ENCODE measurements at places on chromosomes 11 and 22. TPM values are rescaled to one million over a fixed set of nuclear protein-coding genes. Genes with fewer than 3 reads are reported as not detected.
A peak's percentile ranks its signal among the peaks of the same experiment; 100 is the strongest.

- DNase-seq, result no peak
Observed at GRCh38 chr11:12707500-12707880, 33.3 kb downstream of the TEAD1 start.

GRCh38 chr11:88414385-88414861 is 76.9 kb upstream of the CTSC start:
- DNase-seq, result peak; percentile 92

DNA sequence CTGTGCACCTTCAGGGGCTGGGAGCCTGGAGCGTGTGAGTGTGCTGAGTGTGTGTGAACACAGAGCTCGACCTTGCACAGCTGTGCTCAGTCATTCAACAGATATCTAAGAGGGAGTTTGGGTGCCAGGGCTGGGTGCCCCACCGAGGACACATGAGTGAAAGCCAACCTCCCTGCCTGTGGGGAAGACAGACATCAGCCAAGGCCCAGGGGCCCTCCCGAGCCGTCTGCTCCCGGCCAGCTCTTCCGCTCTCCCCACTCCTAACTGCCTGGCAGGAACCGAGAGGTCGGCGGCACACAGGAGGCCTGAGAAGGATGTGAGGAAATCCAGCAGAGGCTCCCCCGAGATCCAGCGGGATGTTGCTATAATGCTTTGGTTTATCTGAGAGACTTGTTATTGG is 32.0 kb downstream of the CERK start:
- DNase-seq, result no peak

- no peak for DNase-seq
Observed at GRCh38 chr11:15901790-15902189, 454.6 kb downstream of the SOX6 start.

- no peak for DNase-seq
Observed at GRCh38 chr11:33645686-33646085, 54.9 kb downstream of the C11orf91 start.

DNA sequence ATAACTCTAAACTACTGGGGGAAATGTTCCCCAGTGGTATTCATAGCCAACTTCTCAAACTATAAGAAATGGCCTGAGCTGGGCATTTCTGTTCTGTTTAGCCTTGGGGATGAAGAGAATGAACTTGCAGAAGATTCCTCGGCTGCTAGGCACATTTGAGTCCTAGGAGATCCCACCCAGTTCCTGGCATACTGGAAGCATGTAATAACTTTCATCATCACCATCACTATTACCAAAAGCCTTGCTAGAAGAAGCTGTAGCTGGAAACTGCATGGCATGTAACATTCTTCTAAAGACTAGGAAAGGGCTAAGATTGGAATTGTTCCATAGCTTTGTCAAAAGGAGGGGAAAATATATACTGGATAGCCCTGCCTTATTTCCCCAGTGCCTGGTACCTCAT is 40.1 kb upstream of the SLC1A2 start:
- DNase-seq, result no peak

- peak; percentile 54 for DNase-seq
Observed at GRCh38 chr11:30346068-30346688, 23.3 kb downstream of the ARL14EP start.

GRCh38 chr22:26585104-26585790 is 4.7 kb downstream of the TPST2 start:
- DNase-seq, result peak; percentile 80

DNA sequence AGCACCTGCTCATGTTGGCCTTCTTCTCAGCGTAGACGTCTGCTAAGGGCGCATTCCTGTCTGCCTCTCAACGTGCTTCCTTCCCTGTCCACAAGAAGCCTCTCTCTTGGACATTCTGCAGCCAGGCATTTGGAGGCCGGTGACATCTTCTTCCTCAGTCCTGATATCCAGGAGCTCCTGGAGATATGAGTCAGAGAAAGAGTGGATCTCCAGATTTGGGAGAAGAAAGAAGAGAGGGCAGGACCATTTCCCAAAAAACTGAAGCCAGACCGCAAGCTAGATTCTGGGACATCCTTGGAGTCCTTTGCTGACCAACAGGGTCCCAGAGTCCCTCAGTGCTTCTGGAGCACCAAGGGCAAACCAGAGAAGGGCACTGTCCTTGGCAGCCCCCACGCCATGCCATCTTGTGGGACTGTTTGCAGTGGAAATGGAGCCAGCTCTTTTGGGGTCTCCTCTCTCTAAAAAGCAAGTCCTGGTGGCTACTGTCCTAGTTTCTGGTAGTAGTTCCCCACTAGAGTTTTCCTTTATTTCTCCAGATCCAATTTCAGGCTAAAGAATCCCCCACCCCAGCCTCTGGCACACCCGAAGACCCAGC is 36.1 kb upstream of the SYT13 start:
- DNase-seq, result no peak

DNA sequence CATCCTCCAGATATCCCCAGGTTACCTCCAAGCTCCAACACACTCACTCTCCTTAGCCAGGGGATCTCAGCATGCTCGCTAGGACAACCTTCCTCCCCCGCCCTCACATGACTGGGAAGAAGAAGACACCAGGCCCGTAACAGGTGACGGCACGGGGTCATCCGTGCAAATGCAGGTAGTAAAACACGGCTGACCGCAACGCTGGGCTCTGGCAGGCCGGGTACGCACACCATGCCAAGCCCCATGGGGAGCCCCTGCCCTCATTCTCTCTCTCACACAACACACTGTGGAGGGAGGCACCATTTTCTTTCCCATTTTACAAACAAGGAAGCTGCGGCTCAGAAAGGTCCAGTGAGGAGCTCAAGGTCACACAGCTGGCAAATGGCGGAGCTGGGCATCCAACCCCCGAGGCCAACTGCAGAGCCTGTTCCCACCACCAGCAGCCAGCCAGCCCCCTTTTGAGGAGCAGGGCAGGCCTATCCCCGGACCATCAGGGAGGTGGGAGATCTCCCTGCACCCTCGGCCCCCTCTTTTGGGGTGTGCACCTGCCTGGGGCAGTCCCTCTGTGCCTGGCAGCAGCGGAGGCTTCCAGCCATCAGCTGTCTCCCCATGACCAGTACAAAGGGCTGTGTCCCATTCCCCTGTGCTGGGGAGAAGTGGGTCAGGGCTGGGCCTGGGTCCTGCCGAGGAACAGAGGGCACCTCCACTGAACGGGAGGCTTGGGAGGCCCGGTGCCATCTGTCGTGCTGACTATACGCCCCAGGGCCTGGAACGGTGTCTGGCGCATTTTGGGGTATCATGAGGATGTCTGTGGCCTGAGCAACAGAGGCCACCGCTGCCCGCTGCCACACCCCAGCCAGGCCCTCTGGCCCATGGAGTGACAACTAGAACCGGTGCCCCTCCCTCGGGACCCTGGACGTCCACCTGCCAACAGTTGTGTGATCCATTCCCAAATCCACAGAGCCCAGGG is 280.9 kb downstream of the CTTN start:
- no peak for DNase-seq

DNA sequence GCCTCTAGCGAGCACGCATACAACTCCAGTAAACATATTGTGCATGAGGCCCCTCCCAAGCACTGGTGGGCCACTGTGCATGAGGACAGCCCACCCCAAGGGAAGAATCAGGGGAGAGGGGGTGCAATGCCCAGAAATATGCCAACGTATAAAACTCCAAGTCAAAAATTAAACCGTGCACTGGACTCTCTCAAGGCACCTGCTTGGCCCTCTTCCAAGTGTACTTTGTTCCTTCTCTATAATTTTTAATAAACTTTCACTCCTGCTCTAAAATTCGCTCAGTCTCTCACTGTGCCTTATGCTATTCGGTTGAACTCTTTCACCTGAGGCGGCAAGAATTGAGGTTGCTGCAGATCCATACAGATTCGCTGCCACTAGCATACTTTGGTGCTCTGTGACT is 465.3 kb upstream of the TENM4 start:
- no peak for DNase-seq

DNA sequence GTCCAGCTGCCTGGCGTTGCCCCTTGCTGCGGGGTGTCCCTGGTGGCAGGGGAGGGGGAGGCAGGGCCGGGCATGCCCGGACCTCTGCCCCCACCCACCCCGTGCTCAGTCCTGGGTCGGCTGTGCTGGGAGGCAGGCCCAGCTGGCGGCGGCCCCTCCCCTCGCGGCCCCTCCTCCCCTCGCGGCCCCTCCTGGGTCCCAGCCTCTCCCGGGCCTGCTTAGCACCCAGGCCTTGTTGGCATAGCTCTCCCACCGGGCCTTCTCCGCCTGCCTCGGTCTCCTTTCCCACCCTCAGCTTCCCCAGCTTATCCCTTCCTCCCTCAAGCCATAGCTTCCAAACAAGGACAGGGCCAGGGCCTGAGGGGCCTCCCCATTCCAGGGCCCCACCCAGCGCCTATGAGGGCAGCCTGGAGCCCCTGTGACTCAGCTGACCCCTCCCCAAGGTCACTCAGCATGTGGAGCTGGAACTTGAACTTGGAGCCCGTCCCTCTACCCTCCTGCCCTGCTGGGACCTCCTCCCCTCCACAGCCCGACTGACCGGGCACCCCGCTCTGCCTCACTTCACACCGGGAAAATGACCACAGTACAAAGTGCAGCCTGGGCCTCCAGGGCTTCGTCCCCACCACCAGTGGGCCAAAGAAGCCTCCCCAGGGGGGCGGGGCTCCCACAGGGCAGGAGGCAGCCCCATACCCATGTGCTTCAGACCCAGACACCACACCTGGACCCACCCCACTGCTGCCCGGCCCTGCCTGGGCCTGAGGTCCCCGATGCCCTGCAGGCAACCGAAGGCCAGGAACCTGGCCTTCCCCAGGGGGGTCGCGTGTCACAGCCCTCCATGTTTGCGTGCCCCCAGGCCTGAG is 1.2 kb downstream of the EPS8L2 start:
- no peak for DNase-seq

GRCh38 chr22:37515901-37516300 is 3.3 kb downstream of the CARD10 start:
- DNase-seq, result no peak

DNA sequence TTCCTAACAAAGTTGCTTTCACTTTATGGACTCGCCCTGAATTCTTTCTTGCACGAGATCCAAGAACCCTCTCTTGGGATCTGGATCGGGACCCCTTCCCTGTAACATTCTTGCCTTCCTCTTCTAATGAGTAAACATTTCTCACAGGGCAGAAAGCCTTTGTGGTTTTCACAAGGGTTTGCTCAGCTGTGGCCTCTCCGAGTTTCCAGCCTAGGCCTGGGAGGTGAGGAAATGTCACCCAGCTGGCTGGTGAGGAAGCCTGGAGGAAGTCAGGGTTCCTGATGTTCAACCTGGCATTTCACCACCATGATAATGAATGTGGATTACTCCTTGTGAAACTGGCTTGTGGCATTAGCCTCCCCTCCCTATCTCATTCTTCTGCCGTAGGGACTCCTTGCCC is 224.9 kb downstream of the DSCAML1 start:
- no peak for DNase-seq

- DNase-seq, result peak; percentile 48
Observed at GRCh38 chr22:46563381-46564083, 26.1 kb upstream of the CELSR1 start.

DNA sequence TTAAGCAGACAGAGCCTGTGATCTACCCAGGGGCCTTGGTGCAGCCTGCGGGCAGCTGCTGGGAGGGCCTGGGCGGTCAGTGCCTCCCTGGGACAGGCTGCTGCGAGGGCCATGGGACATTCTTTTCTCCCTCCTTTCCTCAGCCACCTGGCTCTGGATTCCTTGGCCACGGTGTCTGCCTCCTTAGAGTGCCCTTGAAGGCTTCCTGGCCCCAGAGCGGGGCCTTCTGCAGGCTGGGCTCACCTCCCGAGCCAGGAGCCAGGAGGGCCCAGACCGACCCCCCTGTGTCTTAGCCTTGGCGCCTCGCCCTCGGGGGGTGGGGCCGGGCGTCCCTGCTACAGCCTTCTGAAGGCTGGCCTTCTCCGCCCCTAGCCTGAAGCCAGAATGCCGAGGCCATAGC is 231.2 kb downstream of the TBC1D22A start:
- DNase-seq, result no peak

GRCh38 chr11:35316161-35316560 is 103.2 kb downstream of the SLC1A2 start:
- no peak for DNase-seq

DNA sequence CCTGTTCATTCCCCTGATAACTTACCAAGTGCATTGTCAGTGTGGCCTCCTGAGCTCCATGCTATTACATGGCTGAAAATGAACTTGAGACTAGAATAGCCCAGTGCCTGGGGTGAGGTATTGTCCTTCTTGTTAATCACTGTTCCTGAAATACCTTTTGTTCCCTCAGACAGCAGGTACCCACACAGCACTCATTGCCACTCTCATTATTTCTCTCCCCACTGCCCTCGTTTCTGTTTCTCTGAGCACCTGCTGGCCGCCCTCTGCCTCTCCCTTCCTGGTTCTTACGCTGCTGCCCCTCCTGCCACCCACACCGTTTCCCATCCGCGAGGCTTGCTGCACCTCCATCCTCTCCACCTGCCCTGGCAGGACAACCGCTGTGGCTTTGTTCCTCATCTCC is 36.9 kb upstream of the RAB1B start:
- no peak for DNase-seq

DNA sequence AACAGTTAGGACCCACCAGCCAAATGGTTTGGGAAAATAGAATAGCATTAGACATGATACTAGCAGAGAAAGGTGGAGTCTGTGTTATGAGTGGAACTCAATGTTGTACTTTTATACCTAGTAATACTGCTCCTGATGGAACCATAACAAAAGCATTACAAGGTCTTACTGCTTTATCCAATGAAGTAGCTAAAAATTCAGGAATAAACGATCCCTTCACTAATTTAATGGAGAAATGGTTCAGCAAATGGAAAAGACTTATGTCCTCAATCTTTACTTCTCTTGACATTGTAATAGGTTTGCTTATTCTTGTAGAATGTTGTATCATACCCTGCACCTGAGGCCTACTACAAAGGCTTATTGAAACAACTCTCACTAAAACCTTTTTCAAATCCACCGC is 50.2 kb downstream of the ZNF280B start:
- no peak for DNase-seq

DNA sequence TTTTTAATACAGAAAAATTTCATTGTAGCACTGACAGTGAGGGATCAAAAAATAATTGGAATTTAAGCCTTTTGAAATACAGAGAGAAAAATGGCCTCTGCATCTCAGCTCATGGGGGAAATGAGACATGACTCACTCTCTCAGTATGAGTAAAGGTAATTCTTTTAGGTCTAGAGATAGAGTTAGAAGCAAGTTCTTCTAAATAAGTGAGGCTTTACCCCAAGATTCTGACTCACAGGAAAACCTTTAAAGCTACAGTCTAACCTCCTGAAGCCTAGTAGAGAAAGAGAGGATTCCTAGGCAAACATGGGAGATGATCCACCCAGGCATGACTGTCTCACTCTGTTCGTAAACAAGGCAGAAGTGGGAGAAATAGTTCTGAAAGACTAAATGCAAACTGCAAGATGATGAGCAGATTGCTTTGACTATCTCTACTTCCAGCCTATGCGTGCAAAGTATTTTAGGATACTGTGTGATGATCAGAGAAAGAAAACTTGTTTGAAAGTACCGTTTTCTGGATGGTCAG is 1003.3 kb upstream of the CCDC90B start:
- no peak for DNase-seq

Gene ILK
- 299 TPM for polyA plus RNA-seq

Gene ZNF280B
- 1.4 TPM for polyA plus RNA-seq

Gene OR51I2
- not detected for polyA plus RNA-seq

Gene PRSS23
- 146 TPM for polyA plus RNA-seq

Gene SLC6A5
- not detected for polyA plus RNA-seq

Gene CREBZF
- polyA plus RNA-seq, result 15.5 TPM

Gene FIBIN
- polyA plus RNA-seq, result not detected

Gene VSIG2
- 1.2 TPM for polyA plus RNA-seq

Gene CRYAB
- 0.32 TPM for polyA plus RNA-seq

Gene CRYBA4
- polyA plus RNA-seq, result not detected

Gene CDHR5
- not detected for polyA plus RNA-seq

Gene ACTN3
- polyA plus RNA-seq, result 0.10 TPM

Data from endothelial cell of umbilical vein (primary cell).